Substantia nigra (tissue), 51 donors: ENCODE measurements at places on chromosomes 5 and 9.

DNA sequence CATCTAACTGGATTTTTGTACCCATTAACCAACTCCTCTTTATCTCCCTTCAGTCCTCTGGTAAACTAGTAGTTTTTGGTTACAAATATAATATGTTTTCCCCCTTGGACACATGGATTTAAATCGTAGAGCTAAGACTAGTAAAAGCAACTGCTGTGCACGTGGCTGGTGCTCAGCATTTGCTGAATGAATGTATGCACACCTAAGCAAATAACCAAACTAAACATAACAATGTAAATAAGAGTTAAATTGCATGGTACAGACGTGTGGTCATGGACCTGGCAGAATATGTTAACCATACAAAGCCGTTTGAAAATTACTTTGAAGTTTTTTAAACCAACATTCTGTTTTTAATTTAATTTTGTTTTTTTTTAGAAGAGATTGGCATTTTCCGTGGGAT, 65.2 kb upstream of the FYB1 start:
- no peak for DNase-seq

DNA sequence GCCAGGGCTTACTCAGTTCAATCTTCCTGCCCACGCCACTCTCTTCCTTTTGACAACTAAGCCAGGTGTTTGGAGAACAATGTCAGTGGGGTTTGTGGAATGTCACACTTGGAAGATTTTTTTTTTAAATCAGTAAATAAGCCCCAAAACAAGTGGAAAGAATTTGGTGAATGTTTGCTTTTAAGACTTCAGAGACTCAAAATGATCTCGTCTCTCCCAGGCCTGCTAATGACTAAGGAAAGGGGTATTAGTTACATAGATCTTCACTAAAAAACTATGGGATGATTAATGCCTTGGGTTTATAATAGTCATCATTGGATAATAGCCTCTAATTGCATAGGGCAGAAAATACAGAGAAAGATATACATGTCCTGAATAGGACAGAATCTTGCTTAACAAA, 166.4 kb downstream of the DMRT2 start:
- no peak for DNase-seq

DNA sequence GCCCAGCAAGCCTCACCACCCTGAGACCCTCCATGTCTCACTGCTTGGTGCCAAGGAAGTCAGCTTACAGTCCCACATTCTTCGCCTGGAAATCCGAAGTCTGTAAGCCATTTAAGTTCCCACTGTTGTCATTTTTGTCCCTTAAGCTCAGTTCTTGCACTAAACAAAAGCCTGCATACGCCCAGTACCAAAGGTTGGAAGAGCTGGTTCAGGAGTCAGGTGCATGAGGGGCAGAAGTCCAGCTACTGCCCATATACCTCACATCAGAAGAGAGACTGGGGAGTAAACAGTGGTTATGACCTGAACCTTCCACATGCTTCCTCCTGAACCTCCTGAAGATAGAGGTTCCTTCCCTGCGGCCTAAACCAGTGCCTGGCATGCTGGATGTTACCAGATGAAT, 146.0 kb downstream of the FRMD3 start:
- DNase-seq = no peak

- no peak for DNase-seq
Observed at GRCh38 chr5:149682532-149683075, 47.5 kb upstream of the PPARGC1B start.

DNA sequence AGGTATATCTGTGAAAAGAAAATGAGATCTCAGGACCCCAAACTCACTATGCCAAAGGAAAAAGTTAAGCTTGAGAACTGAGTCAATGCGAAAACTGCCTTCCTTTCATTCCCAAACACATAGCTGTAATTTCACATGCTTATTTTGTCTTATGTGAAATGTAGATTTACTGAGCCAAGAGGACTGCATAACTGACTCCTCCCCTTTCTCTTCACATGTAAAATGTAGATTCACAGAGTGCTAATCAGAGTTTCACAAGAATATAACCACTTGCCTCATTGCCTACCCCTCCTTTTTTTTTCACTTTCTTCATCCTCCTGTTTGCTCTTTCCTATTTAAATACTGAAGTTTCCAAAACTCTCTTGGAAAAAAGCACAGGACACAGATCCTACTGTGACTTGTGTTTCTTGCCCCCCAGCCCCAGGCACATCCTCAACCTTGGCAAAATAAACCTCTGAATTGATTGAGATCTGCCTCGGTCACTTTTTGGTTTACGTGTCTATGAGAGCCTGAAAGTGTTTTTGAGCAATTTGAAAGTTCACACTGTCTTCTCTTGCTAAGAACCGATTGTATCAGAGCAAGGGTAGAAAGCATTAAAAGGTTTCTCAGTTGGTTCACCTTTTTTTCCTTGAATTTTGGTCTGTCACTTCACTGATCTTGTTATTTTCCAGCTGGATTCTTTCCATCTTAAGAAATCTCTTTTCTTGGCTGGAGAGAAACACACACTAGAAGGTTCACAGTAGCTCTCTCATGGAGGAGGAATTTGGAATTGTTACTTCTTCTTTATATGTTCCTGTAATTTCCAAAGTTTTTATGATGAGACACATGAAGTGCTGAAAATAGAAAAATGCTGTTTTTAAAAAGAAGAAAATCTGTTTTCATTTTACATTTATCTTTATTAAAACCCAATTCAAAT, 44.8 kb upstream of the SNAPC3 start:
- DNase-seq = no peak

DNA sequence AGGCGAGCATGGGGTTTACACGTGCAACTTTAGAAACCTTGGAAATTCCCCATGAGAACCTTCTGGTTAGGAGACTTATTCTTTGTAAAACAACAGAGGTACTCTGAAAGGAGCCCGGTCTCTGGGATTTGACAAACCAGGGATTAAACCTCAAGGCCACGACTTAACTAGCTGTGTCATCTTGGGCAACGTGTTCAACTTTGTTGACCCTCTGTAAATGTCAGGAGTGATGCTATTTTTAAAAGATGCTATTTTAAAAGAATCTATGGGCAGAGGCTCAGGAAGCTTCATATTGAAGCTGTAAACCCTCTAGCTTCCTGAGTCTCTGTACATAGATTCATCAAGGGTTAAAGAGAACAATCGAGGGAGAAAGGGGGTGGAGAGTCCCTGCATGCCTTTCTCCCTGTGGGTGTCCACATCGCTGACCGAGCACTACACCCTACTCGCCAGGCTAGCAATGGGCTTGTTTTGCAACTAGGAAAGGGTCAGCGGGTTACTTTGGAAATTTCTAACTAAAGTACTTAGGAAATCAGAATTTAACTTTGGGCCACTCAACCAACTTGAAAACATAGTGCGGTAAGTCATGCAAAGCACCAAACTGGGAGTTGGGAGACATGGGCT, 2.1 kb downstream of the SLC36A2 start:
- no peak for DNase-seq

GRCh38 chr5:29518176-29518575, 1675.3 kb upstream of the CDH6 start:
- no peak for DNase-seq

GRCh38 chr5:119902593-119902992, 273.2 kb downstream of the FAM170A start:
- no peak for DNase-seq

- no peak for DNase-seq
Observed at GRCh38 chr5:126070481-126070880, 352.7 kb upstream of the GRAMD2B start.

GRCh38 chr9:115770521-115770920, 383.1 kb upstream of the PAPPA start:
- no peak for DNase-seq

DNA sequence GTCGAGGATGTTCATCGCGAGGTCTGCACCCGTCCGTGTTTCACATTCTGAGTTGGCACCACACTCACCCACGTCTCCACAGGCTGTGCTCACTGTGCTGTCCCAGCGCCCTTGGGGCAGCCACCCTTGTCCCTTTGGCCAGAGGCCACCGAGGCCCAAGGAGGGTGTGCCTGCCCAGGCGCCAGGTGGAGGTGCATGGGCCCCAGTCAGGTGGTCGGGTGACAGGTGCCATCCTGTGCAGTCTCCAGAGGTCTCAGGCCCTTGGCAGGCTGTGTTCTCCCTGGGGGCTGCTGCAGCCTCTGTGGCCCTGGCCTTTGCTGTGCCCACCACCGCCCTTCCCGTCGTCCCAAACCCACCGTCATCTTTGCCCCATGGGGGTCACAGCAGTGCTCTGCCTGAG, 12.4 kb downstream of the MAN1B1 start:
- no peak for DNase-seq

- no peak for DNase-seq
Observed at GRCh38 chr5:139394123-139394653, 716 bp downstream of the PROB1 start.

GRCh38 chr9:2479056-2479565, 142.5 kb upstream of the VLDLR start:
- DNase-seq = no peak
